ENCODE measurements at places on chromosomes 11 and 22. TPM values are rescaled to one million over a fixed set of nuclear protein-coding genes. Genes with fewer than 3 reads are reported as not detected.
A peak's percentile ranks its signal among the peaks of the same experiment; 100 is the strongest.

Gene MYRF
- total RNA-seq, result 15.4 TPM

Gene GP1BB
- total RNA-seq, result not detected

Gene NNMT
- 165 TPM for total RNA-seq

Gene CNTN5
- total RNA-seq, result not detected

DNA sequence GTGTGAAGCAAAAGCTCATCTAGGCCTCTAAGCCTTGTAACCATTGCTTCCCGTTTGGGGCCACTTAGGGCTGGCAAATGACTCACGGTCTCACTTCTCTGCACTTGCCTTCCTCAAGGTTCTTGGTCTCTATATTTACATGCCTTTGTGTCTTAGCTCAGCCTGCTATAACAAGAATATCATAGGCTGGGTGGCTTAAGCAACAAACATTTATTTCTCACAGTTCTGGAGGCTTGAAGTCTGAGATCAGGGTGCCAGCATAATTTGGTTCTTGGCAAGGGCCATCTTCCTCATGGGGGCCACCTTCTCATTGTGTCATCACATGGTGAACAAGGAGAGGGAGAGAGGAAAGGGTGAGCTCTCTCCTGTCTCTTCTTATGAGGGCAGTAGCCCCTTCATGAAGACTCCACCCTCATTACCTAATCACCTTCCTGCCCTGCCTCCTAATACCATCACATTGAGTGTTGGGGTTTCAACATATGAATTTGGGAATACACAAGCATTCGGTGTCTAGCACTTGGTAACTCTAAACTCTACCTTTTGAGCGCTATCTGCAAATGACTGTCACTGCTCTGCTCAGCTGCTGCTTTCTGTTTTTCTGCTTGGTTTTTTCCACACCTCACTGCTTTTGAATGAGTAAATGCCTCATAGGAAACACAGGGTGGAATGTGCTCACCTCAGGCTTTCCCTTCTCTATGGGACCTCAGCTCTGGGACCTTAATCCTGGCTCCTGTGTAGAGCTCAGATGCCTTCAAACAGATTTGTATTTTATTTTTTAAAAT is 16.2 kb upstream of the ME3 start:
- H3K36me3 ChIP-seq, result no peaks in the 10 kb centered on the region
- no peaks in the 10 kb centered on the region for H3K27me3 ChIP-seq
- no peak overlapping the region for H3K4me3 ChIP-seq
- no peak for DNase-seq

DNA sequence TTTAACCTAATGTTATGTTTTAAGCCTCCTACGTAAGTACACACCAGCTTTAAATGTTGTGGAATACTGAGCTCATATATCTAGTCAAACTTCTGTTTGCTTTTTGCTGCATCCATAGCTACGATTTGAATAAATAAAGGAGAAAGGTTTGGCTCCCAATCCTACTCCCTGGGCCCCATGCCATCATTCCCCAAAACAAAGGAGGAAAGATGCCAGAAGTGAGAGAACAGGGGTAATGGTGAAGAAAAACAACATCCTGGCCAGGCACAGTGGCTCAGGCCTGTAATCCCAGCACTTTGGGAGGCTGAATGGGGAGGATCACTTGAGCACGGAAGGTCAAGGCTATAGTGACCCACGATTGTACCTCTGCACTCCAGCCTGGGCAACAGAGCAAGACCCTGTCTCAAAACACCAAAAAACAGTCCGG is 26.5 kb downstream of the SCGB1A1 start:
- no peaks in the 10 kb centered on the region for H3K36me3 ChIP-seq
- peaks cover 6% of the 10 kb centered on the region for H3K4me1 ChIP-seq
- no peaks in the 10 kb centered on the region for H3K27me3 ChIP-seq
- DNase-seq, result no peak

GRCh38 chr11:43278193-43278956 is 33.4 kb upstream of the API5 start:
- no peaks in the 10 kb centered on the region for H3K27me3 ChIP-seq
- H3K4me3 ChIP-seq, result no peak overlapping the region
- H3K36me3 ChIP-seq, result no peaks in the 10 kb centered on the region
- no peaks in the 10 kb centered on the region for H3K4me1 ChIP-seq
- no peak for DNase-seq

- DNase-seq, result no peak
- no peaks in the 10 kb centered on the region for H3K27me3 ChIP-seq
- H3K27ac ChIP-seq, result no peak overlapping the region
- H3K4me1 ChIP-seq, result no peaks in the 10 kb centered on the region
- no peaks in the 10 kb centered on the region for H3K36me3 ChIP-seq
- no peak overlapping the region for H3K4me3 ChIP-seq
Measured at GRCh38 chr11:134153147-134153905, 70.4 kb downstream of the NCAPD3 start.

DNA sequence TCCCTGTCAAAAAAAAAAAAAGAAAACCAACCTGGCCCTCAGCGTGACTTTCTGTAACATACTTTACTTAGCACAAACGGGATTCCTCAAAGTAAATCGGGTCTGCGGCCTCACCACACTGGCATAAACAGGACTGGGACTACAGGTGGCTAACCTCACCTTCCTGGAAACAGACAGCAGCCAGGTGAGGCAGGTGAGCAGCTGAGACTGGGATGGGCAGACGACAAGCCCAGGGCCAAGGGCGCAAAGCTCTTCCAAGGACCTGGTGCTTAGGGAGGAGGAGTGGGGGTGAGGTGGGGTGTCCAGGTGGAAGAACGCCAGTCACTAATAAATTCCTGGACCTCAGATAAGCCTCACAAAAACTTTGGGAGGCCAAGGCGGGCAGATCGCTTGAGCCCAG is 15.0 kb downstream of the CPT1A start:
- no peaks in the 10 kb centered on the region for H3K4me1 ChIP-seq
- no peak for DNase-seq
- H3K4me3 ChIP-seq, result no peak overlapping the region
- no peak overlapping the region for H3K27ac ChIP-seq
- no peaks in the 10 kb centered on the region for H3K36me3 ChIP-seq

DNA sequence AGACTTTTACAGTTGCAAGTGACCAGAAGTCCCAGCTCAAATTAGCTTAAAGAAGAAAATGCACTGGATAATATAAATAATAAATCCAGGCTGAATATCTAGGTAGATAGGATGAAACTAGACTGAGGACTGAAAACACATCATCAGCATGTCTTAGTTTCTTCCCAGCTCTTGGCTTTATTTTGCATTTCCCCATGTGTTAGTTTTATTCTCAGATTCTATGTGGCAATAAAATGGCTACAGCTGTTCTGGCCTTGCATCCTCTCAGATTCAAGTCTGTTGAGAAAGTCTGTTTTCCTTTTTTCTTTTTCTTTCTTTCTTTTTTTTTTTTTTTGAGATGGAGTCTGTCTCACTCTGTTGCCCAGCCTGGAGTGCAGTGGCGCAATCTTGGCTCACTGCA is 22.6 kb upstream of the CAT start:
- DNase-seq, result no peak
- H3K4me3 ChIP-seq, result no peak overlapping the region
- H3K36me3 ChIP-seq, result no peaks in the 10 kb centered on the region
- H3K27ac ChIP-seq, result peak overlapping the region; percentile 69

- H3K36me3 ChIP-seq, result peaks cover 65% of the 10 kb centered on the region
- H3K27ac ChIP-seq, result peak overlapping the region; percentile 28
- peaks cover 2% of the 10 kb centered on the region for H3K4me1 ChIP-seq
- H3K4me3 ChIP-seq, result no peak overlapping the region
- H3K27me3 ChIP-seq, result no peaks in the 10 kb centered on the region
Measured at GRCh38 chr11:3826721-3827120, 14.0 kb downstream of the RHOG start.

DNA sequence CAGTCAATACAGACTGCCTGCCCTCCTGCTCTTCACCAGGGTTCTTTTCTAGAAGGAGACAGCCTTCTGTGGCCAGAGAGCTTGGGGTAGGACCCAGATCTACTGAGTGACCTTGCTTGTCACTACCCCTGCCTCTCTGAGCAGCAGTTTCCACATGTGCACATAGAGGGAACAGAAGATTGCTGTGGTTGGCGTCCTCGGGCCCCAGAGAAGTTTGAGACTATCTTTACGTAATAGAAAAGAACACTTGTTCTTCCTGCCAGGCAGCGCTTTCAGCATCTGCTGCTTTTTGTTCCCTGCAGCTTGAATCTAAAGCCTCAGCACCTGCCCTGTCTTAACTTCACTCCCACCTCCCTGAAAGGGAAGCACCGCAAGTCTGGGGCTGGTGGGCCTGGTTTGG is 1.9 kb upstream of the FKBP2 start:
- H3K27ac ChIP-seq, result peak overlapping the region; percentile 26
- DNase-seq, result no peak
- peaks cover 83% of the 10 kb centered on the region for H3K4me1 ChIP-seq
- no peak overlapping the region for H3K4me3 ChIP-seq
- peaks cover 2% of the 10 kb centered on the region for H3K27me3 ChIP-seq
- H3K36me3 ChIP-seq, result peaks cover 29% of the 10 kb centered on the region

- no peaks in the 10 kb centered on the region for H3K36me3 ChIP-seq
- no peaks in the 10 kb centered on the region for H3K27me3 ChIP-seq
- no peak overlapping the region for H3K27ac ChIP-seq
- no peak for DNase-seq
- H3K4me3 ChIP-seq, result no peak overlapping the region
Measured at GRCh38 chr22:23531283-23531956, 48.7 kb downstream of the IGLL1 start.

GRCh38 chr11:412641-413119 is 2.1 kb downstream of the SIGIRR start:
- no peak overlapping the region for H3K27ac ChIP-seq
- H3K4me3 ChIP-seq, result peak overlapping the region; percentile 12
- no peak for DNase-seq
- H3K36me3 ChIP-seq, result no peaks in the 10 kb centered on the region
- peaks cover 40% of the 10 kb centered on the region for H3K4me1 ChIP-seq

DNA sequence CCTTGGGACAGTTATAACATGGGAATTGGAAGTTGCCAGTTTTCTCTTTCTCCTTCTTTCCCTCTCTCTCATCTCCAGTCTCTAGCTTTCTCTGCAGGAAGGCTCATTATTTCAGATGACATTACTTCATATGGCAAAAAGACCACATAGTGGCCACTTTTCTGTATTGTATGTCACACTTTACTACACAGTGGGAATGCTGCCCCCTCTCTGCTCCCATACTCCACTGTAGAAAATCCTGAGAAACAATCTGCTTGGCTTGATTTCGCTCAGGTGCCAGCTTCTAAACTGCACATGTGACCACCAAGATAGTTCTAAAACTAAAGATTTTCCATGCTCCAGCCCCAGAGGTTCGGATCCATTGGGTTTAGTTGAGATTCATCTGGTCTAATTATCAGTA is 860.7 kb upstream of the CCDC90B start:
- no peak for DNase-seq
- H3K36me3 ChIP-seq, result no peaks in the 10 kb centered on the region
- H3K4me1 ChIP-seq, result no peaks in the 10 kb centered on the region
- H3K27me3 ChIP-seq, result no peaks in the 10 kb centered on the region

DNA sequence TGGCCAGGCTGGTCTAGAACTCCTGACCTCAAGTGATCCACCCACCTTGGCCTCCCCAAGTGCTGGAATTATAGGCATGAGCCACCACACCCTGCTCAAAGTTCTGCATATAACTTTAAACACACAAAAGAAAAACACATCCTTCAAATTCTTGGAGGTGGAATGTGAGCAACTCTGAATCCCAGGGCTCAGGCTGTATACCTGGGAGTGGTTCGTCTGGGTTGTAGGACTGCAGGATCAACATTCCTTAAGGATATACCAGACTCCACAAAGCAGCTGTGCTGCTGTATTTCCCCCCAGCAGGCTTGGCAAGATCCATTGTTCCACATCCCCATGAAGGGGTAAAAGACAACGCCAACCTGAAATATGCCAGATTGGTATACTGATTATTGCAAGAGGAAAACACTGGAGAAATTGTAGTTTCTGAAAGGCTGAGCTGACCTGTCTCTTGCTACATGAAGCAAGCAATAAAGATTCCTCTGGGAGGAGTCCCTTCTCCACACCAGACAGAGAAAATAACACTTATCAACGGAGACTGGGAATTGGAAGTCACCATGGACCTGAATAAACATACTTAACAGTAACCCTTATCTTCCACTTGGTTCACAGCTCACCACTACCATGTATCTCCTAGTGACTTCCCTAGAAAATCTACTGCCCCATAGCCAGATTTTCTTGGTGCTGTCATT is 12.2 kb upstream of the RPS3 start:
- no peak overlapping the region for H3K27ac ChIP-seq
- H3K27me3 ChIP-seq, result no peaks in the 10 kb centered on the region
- peaks cover 10% of the 10 kb centered on the region for H3K4me1 ChIP-seq

DNA sequence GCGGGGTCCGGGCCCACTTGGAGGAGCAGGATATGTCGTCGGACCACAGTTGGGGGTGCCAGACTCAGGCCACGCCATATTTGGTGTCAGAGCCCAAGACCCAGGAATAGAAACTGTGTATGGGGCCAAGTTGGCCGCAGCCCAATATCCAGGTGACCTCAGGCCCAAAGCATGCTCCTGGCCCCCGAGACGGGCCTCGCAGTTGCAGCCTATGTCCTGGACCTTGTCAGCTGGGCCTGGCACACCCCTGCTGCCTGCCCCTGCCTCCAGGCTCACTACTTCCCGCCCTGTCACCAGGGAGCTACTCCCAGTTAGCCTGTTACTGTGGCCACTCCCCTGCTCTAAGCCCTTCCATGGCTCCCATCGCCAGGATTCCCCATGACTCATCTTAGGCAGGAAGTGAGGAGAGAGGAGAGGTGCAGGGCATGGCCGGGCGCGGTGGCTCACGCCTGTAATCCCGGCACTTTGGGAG is 23.1 kb downstream of the A4GALT start:
- DNase-seq, result no peak
- H3K27me3 ChIP-seq, result no peaks in the 10 kb centered on the region
- H3K27ac ChIP-seq, result peak overlapping the region; percentile 9
- peaks cover 4% of the 10 kb centered on the region for H3K4me1 ChIP-seq
- H3K4me3 ChIP-seq, result no peak overlapping the region
- no peaks in the 10 kb centered on the region for H3K36me3 ChIP-seq

- no peak overlapping the region for H3K4me3 ChIP-seq
- peaks cover 27% of the 10 kb centered on the region for H3K4me1 ChIP-seq
Measured at GRCh38 chr11:35344681-35345574, 74.4 kb downstream of the SLC1A2 start.

DNA sequence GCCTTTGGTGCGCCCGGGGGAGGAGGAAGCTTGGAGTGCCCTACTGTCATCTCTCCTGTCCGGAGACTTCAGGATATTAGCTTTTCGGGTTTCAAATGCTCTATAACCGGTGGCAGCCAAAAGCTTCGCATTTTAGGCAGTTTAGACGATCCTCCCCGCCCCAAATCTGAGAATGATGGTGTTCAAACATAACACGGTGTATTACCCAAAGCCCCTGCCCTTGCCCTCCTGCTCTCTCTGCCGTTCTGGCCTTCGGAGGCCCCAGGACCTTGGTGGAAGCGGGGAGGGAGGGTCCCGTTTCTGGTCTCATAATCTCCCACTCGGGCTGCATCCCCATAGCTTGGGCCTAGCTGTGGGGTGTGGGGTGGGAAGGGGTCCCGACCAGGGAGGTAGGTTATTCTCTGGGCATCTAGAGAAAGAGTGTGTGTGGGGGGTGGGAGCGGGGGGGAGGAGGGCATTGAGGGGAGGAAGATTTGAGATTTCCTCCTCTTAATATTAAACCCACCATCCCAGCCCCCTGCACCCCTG is 2.3 kb downstream of the PKNOX2 start:
- H3K36me3 ChIP-seq, result no peaks in the 10 kb centered on the region
- H3K27ac ChIP-seq, result peak overlapping the region; percentile 44
- H3K27me3 ChIP-seq, result peaks cover 35% of the 10 kb centered on the region
- no peak for DNase-seq

Data from left lung (tissue), 14 donors.